Tibial nerve (tissue), 4 donors: ENCODE measurements at places on chromosomes 5 and 9.

- DNase-seq: no peak
Measured at GRCh38 chr9:126942399-126942798, 27.8 kb downstream of the RALGPS1 start.

- DNase-seq: no peak
Measured at GRCh38 chr5:115532517-115532916, 12.1 kb downstream of the FEM1C start.

DNA sequence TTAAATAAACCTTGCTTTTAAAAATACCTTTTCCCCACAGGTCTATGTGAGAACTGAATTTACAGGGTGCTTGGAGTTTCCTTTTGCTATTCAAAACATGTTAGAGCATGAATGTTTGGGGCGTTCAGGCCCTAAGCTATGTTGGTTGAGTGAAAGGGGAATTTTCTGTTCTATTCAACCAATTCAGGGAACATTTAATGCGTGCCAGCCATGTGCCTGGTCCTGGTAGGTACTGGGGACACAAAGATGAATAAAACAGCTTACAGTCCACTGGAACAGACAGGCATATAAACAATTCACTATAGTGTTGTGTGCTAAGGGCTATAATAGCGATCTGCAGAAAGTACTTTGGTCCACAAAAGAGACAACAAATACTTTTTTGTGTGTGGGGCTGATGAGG, 108.5 kb downstream of the ZSWIM6 start:
- no peak for DNase-seq

DNA sequence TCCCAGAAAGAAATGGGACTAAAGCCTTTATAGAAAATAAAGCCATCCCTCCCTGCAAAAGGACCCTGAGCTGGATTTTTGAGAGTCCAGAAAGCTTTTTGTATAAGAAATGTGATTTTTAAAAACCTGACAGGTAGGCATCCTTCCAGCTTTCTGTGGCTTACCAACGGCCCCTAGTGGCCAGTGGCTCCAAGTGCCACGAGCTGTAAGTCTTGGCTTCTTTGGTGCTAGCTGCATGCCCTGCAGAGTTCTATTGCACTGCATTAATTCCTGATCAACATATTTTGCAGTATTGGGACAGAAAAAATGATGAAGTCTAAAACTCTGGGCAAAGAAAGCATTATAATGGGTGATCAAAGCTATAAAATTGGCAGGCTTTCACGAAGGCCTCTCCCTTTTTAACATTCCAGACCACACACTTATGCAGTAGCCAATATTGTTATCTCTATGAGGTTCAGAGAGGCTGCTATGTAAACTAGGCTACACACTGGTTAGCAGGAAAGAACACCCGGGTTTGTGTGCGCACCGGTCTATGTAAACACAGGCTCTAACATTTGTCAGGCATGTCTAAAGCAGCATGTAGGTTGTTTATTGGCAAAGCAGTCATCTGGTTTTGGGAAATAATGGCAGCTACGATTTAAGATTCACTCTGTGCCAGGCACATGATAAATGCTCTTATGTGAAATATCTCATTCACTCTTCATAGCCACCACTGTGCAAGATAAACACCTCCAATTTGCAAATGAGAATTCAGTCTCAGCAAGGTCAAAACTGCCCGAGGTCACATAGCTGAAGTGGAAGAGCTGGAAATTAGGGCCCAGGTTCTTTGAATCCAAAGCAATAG, 55.2 kb downstream of the NMUR2 start:
- DNase-seq: no peak

DNA sequence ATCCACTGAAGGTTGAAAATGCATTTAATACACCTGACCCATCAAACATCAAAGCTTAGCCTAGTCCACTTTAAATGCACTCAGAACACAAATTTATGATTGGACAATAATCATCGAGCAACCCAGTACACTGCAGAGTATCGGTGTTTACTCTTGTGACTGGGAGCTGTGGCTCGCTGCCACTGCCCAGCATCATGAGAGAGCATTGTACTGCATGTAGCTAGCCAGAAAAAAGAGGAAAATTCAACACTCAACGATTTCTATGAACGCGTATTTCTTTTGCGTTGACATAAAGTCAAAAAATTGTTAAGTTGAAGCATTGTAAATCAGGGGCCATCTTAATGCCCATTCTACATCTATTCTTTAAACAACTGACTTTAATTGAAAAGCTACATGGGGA, 95.1 kb upstream of the CD180 start:
- no peak for DNase-seq

GRCh38 chr9:28051559-28052503, 478.6 kb upstream of the C9orf72 start:
- DNase-seq: no peak
